Posterior vena cava (tissue), 2 donors: ENCODE measurements at places on chromosomes 7 and 10. TPM values are rescaled to one million over a fixed set of nuclear protein-coding genes. Genes with fewer than 3 reads are reported as not detected.

Gene FEZF1
- not detected for total RNA-seq

Gene AS3MT
- 1.2 TPM for total RNA-seq

Gene INA
- total RNA-seq, result 0.10 TPM

Gene BLOC1S2
- total RNA-seq, result 24.6 TPM

Gene CFAP70
- 1.6 TPM for total RNA-seq
